ENCODE measurements at places on chromosomes 1 and 21.
A peak's percentile ranks its signal among the peaks of the same experiment; 100 is the strongest.

- no peak for DNase-seq
Measured at GRCh38 chr1:996851-997712, 2.8 kb downstream of the HES4 start.

- no peak for DNase-seq
Measured at GRCh38 chr1:32486463-32487113, 21.7 kb downstream of the ZBTB8B start.

DNA sequence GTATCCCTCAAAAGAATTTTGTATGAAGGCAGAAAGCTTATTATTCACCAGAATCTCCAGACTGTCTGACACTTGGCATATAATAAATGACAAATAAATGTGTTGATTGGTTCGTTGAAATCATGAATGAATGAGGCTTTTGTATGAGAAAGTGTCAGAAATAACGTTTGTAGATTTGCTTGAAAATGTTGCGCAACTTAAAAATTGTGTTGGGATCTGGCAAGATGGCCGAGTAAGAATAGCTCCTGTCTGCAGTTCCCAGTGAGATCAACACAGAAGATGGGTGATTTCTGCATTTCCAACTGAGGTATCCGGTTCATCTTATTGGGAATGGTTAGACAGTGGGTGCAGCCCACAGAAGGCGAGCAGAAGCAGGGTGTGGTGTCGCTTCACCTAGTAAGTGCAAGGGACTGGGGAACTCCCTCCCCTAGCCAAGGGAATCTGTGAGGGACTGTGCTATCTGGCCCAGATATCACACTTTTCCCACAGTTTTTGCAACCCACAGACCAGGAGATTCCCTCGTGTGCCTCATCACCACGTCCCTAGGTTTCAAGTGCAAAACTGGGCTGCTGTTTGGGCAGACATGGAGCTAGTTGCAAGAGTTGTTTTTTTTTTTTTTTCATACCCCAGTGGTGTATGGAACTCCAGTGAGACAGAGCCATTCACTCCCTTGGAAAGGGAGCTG, 759.0 kb downstream of the LTN1 start:
- no peak for DNase-seq

DNA sequence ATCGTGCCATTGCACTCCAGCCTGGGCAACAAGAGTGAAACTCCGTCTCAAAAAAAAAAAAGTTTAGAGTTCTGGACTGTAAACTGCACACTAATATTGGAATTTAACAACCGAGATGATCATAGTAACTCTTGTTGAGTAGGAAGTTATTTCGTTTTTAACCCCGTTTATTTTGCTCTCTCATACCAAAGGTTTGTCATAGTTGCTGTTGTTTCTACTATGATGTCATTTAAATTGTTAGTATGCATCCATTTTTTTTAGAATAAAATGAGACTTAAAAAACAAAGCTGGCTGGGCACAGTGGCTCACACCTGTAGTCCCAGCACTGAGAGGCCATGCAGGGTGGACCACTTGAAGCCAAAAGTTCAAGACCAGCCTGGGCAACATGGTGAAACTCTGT, 49.3 kb downstream of the DOP1B start:
- no peak for DNase-seq

- no peak for DNase-seq
Measured at GRCh38 chr1:234863551-234863971, 253.6 kb upstream of the IRF2BP2 start.

- peak; percentile 45 for DNase-seq
Measured at GRCh38 chr1:186155594-186155993, 219.5 kb downstream of the TPR start.

DNA sequence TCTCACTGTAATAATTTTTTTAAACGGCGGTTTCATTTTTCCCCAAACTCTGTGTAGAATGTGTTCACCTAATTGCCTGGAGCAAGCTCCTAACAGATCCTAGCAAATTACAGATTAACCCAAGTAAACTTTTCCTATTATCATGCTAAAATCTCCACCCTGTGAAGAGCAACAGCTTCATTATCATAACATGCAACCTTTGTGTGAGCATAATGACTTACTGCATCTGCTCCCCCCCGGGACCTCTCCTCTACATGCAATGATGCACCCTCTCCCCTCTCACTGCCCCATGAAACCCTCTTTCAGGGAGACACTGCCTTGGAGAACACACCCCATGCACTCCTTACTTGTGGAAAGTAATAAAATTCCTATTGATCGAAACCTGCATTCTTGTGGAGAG, 717.0 kb upstream of the TMPRSS15 start:
- DNase-seq, result no peak

- no peak for DNase-seq
Measured at GRCh38 chr1:202411422-202411821, 62.9 kb downstream of the PPP1R12B start.

GRCh38 chr1:29171089-29171488, 10.6 kb downstream of the SRSF4 start:
- no peak for DNase-seq

DNA sequence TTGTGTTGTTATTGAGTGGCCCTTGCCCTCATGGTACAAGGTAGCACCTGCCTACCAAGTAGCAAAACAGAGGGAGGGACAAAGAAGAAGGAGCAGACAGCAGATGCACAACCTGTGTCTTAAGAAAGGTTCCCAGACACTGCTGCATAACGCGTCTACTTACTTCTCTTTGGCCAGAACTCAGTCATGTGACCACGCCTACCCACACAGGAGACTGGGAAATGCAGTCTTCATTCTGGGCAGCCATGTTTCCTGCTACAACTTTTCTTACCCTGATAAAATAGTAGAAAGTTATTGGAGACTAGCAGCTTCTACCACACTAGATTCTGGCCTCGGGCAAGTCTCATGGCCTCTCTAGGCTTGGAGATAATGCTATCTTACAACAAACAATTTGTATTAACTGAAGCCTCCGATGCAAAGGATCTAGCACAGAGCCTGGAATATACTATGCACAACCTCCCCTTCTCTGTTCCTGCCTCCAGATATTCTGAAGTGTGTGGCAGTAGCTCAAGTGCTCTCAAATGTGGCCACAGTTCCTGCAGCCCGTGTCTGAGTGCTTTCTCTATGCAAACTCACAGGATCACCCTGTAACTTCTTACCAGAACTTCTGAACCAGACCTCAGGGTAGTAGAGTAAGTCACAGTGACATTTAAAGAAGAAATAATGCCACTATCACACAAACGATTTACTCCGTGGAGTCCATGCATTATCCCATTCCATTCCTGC, 34.1 kb upstream of the BTG2 start:
- peak; percentile 85 for DNase-seq

DNA sequence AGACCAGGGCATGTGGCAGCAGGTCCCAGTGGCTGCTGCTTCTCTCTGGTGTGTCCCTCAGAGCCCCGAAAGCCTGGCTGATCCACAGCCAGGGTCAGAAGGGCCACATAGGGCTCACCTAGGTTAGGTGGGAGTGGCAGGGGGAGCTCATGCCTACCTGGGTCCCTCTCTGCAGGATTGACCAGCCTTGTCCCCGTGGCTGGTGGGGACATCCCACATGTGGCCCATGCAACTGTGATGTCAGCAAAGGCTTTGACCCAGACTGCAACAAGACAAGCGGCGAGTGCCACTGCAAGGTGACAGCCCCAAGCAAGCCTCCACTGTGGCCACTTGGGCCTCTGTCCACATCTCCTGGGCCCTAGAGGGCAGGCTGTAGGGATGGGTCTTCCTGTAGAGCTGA, 15.7 kb downstream of the CELSR2 start:
- DNase-seq, result no peak

DNA sequence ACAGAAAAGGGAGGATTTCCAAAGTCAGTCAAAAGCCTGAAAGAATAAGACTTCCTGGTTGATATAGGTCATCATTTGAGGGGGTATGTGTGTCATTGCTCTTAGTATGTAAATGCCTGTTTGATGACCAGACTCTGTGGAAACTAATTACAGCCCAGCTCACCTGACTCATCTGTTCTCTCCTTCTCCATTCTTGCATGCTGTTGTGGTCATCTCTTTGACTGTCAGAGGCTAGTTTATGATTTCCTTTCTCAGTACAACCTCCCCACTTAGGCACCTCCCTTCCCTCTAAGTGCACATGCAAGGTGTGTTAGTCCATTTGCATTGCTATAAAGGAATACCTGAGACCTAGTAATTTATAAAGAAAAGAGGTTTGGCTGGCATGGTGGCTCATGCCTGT, 2.4 kb upstream of the C1orf116 start:
- DNase-seq, result peak; percentile 17

DNA sequence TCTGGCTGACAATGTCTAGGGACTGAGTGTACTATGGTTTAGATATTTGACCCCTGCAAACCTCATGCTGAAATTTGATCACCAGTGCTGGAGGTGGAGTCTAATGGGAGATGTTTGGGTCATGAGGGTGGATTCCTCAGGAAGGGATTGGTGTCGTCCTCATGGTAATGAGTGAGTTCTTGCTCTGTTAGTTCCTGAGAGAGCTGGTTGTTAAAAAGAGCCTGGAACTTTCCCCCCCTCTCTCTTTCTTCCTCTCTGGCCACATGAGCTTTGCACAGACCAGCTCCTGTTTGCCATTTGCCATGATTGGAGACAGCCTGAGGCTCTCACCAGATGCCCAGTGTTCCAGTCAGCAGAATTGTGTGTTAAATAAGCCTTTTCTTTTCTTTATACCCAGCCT, 36.6 kb upstream of the CNIH3 start:
- DNase-seq, result no peak

DNA sequence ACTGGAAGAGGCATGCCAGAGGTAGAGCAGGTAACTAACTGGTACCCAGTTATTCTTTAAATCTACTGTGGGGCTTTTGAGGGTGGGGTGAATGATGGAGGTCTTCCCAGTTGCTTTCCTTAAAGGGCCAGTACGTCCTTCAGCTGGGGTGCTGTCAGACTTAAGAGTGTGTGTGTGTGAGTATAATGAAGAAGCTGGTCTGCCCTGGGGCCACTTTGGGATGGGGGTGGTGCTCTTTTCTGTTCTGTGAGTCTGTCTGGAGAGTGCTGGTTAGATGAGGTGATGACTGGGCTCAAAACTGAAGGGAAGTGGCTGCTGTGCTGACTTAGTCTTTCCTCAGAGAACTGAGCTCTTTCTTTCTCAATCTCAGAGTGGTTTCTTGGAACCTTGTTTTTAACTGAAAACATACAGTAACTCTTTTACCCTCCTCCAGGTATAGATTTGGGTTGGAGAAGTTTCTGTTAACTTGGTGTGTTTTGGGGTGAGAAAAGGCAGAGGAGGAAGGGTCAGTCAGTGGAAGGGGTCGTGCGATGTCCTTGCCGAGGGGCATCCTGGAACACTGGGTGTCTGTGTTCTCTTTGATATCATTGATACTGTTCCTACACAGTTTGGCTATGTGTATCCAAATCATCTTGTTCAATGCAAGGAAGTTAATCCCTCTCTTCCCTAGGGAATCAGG, 746 bp downstream of the MACF1 start:
- DNase-seq, result peak; percentile 71

- DNase-seq, result peak; percentile 29
Measured at GRCh38 chr1:11842154-11843041, 5.2 kb downstream of the NPPA start.

GRCh38 chr1:2628933-2629626, 3.7 kb downstream of the MMEL1 start:
- no peak for DNase-seq

GRCh38 chr1:233319272-233319671, 8.3 kb upstream of the MAP3K21 start:
- no peak for DNase-seq

DNA sequence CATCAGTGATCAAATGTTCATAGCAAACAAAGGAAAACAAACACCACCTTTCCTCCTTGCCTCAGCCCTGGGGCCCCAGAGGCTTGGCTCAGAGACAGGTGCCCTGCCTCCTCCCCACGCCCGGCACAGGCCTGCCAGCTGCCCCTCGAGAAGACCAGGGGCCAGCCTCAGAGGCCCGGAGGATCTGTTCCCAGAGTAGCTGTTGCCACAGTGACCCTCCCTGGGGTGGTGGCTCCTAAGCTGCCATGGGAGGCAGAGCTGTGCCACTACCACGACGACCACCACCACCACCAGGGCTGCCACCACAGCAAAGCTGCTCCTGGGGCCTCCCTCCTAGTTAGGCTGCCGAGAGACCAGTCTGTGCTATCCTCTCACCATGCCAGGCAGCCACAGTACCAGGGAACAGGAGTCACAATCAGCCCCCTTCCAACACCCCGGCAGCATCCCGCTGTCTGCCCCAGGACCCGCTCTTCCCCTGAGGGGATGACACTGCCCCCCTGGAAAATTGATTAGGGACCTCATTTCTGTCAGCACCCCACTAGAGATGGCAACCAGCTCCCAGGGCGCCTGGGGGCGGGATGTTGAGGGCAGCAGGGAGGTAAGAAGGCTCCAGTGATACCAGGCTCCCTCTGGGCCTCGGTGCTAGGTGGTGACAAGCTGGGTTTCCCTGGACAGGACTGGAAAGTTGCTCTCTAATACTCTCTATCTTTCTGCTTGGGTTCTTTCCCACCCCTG, 30.5 kb downstream of the KCNC4 start:
- DNase-seq, result no peak

DNA sequence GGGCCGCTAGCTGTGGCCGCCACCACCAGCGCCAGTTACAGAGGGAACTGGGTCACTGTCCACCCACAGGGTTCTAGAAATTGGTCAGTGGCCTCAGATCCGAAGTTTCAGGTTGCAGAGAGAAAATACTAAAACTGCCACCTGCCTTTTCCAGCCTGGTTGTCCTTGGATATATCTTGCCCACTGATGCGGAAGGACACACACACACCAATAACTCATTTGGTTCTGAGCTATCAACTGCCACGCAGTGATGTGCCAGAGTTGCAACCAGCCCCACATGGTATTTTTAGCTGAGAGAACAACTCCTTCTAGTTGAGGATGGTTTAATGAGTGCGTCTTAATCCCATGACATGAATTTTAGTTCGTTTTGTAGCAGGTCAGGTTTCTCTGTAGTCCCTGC, 68.1 kb downstream of the SH3BGR start:
- no peak for DNase-seq

GRCh38 chr21:38972078-38972477, 166.3 kb downstream of the ETS2 start:
- DNase-seq, result no peak

DNA sequence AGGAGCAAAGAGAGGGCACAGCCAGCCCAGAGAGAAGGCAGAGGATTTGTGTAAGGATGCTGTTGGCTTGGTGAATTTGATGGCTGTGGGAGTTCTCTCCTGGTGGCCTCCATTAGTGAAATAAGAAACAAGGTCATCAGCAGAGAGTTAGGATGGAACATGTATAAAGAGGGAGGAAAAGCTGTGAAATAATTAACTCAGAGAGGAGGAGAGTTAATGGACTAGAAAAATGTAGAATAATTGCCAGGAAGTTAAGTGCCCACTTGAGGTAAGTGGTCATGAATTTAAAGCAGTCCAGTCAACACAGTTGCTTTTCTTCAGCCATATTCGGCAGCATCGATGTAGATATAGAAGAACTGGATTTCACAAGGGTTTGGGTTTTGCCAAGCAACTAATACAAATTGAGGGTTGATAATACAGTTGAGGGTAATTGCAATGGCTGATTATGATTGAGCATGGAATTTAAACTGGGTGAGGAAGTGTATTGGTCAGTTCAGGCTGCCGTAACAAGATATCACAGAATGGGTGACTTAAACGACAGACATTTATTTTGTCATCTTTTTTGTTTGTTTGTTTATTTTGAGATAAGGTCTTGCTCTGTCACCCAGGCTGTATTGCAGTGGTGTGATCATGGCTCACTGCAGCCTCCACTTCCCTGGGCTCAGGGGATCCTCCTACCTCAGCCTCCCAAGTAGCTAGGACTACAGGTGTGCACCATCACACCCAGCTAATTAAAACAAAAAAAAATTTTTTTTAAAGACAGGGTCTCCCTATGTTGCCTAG, 31.7 kb upstream of the KLF17 start:
- no peak for DNase-seq

- DNase-seq, result no peak
Measured at GRCh38 chr1:70896224-70896623, 151.4 kb downstream of the PTGER3 start.

GRCh38 chr21:31252611-31253010, 91.5 kb downstream of the TIAM1 start:
- no peak for DNase-seq
